ENCODE measurements at places on chromosomes 11 and 22.

DNA sequence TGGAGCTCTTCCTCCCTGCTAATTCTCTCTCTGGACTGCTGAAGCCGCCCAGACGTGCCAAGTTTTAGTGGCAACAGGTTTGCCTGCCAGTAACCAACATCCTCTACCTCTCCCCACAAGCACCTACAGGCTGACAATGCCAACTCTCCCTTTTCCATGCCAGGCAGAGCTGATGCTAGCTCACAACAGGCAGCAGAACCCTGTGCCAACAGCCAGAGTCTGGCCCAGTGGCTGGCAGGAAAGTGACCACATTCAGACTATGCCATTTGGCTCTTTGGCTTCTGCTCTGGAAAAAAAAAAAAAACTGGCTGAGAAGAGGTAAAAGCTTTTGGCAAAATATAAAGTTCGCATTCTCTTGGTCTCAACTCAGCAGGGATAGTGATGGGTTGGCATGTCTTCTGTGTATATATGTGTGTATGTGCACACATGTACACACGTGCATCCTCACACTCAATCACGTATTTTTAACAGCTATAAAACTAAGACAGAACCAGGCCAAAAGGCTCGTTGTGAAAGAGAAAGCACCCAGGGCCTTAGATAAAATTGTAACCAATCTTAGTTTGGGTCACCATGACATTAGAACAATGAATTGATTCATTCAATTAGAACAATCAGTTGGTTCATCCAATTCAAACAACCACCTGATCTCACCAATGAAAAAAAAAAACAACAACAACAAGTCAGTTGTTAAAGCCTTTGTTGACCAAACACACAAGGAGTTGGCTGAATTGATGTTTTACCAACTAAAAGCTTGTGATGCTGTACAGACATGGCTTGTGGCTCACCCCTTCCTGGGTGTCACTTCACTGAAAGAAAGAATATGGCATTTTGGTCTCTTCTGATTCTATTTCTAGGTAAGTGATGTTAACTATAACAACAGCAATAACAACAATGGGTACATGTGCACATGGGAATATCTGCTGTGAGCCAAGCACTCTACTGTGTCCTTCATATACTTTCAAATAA lies 48.6 kb downstream of the TRIM29 start:
- no peak for DNase-seq

DNA sequence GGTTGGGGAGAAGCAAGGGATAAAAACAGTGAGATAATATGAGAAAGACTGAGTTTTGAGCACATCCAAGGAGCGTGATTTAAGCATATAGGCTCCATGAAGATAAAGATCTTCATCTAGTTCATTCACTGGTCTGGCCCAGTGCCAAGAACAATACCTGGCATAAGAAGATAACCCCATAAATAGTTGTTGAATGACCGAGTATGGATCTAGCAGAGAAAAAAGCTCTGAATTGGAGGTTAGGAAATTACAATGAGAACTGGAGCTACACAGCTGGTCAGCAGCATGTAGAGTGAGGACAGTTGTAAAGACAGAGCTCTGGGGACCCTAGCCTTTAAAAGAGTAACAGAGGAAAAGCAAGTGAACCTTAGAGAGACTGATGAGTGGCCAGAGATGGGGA lies 33.0 kb upstream of the PAK1 start:
- peak; percentile 28 for DNase-seq

DNA sequence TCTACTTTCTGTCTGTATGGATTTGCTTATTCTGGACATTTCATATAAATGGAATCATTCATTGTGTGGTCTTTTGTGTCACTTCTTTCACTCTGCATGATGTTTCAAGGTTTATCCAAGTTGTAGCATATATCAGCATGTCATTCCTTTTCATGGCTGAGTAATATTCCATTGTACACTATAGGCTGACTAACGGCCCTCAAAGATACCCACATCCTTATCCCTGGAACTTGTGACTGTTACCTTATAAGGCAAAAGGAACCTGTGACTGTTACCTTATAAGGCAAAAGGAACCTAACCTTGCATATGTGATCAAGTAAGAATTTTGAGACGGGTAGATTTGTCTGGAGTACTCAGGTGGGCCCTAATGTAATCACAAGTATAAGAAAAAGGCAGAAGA lies 111.8 kb downstream of the CSNK2A3 start:
- no peak for DNase-seq

GRCh38 chr11:76659672-76660532 lies 10.6 kb downstream of the LRRC32 start:
- no peak for DNase-seq

DNA sequence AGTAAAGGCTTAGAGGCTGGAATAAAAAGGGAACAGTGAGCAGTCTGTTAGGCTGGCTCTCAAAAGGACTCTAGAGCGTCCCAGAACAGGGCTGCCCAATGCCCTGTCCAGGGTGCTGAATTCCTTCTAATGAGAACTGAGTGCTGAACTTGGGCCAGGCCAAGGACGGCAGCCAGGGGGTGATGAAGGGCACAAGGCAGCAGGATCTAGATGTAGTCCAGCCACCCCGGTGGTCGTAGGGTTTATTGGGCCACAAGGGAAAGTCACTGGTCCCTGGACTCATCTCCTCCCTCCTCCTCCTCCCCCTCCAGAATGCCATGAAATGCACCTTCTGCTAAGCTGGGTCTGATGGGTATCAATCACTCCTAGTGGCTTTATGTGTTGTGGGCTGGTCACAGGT lies 19.2 kb downstream of the NPTXR start:
- DNase-seq = peak; percentile 61

GRCh38 chr11:126636911-126637794 lies 281.7 kb downstream of the ST3GAL4 start:
- no peak for DNase-seq

DNA sequence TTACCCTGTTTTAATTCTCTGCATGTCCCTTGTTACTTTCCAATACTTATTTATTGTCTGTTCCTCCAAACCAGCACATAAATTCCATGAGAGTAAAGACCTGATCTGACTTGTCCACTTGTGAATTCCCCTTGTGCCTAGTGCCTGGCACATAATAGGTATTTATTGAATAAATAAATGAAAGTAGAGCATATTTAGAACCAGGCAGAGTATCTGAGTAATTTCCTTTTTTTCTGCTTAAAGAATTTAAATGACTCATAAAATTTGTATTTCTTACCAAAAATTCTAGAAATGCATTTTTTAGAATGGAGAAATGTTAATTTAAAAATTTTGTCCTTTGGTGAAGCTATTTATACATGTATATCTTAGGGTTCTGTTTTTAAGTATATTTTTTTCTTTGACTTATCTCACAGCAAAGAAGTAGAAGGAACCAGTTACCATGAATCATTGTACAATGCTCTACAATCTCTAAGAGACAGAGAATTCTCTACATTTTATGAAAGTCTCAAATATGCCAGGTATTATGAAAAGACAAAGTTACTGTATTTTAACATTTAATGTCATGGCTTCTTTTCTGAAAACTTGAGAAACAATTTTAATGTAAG lies 96.8 kb downstream of the ATM start:
- DNase-seq = no peak

DNA sequence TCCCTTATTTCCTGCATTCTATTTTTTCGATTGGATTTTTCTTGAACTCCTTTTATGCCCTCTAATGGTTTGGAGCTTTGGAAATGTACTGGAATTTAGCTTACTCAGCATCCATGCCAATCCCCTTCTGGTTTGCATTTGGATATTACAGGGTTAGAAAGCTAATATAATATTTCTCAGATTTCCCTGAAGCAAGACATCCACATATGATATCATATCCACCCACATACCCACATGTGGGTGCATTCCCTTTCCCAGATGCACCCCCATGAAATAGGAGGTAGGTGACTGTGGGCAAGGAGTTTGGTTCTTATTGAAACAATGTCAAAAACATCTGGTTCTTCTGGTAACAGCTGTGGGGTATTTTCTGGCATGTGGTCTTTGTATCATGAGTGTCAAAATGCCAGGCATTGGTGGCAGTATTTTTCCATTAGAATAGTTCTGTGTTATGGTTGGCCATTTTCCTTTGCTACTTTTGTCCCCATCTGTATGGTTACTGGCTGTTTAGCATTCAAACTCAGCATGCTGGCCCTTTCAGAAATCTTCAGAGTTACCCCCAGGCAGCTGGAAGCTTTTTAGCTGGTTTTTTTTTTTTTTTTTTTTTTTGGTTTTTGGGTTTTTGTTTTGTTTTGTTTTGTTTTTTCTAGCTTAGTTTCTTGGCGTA lies 32.7 kb upstream of the DDX10 start:
- no peak for DNase-seq

DNA sequence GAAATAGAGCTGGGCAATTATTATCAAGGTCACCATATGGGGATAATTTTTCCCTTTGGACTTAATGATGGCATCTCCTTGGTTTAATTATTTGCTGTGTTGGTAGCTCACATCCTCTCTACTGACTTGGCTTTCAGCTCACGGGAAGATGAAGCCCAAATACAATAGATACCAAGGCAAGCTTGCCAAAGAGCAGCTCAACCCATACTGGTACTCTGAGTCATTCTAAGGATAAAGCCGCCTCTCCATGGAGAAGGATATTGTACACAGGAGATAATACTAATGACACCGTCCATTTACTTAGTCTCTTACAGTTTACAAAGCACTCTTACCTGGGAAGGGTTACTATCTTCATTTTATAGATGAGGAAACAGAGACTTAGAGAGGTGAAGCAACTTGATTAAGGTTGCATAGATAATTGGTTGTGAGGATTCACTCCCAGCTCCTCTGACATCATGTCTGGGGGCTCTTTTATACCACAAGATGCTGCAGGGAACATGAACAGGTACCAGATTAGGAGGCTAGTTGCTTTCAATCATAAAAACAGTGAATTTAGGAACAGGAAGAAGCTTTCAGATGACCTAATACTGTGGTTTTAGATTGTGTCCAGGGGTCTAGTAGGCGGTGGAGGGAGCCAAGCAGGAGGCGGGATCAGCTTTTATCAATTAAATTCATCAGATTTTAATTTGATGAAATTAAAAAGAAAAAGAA lies 48.3 kb upstream of the PICALM start:
- no peak for DNase-seq

- no peak for DNase-seq
These were observed 126.2 kb downstream of the ATG16L2 start for GRCh38 chr11:72940417-72940816.

GRCh38 chr22:32354360-32355351 lies 3.0 kb upstream of the RFPL3 start:
- DNase-seq = peak; percentile 37

GRCh38 chr11:6599449-6599848 lies 4.0 kb downstream of the RRP8 start:
- no peak for DNase-seq

DNA sequence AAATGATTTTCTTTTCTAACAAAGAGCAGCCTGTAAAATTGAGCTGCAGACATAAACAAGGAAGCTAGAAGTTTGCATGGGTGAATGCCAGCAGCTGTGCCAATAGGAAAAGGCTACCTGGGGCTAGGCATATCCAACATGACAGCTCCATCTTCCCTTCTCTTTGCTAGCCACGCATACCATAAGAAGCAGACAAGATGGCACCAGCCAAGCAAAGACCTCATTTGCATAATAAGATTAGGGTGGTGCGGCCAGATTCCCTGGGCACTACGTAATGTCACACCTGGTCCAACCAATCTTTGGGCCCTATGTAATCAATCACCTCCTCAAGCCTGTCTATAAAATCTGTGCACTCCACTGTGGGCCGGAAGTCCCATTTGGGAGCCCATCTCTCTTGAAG lies 108.3 kb downstream of the SWAP70 start:
- DNase-seq = no peak

DNA sequence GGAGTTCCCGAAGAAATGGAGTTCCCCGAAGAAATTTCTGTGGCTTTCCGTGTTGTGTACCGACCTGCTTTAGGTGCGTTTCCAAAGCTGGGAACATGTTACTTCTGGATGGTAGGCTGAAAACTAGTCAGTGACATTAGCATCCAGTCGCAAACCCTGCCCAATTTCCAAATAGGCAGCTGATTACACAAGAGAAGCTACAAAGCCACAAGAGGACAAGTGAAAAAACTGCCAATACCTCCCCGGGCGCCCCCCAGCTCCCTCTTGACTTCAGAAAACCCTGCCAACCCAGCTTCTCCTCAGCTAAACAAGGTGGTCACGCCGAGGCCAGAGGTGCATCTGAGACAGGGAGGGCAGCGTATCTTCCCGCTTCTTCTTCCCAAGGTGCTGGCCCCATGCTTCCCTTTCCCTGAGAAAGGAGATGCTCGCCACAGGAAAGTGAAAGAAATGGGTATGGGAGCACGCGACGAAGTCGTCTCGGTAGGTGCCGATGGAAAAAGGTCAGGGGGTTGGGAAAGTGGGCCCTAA lies 551 bp downstream of the AGBL2 start:
- no peak for DNase-seq

DNA sequence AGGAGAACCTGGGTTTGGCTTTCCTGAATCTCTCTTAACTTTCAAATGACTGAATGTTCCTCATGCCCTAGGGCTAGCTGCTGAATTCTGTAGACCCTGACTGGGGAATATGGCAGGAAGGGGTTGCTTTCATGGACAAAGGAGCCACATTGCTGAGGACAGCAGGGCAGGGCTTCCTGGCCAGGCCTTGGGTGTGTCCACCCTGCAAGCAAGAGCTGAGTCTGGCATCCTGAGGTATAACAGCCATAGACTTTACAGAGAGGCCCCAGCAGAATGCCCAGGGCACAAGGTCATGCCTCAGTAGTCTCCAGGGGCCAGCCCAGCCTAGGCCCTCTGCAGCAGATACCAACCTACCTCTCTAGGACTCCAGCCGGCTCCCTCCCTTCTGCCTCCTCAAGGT lies 102.2 kb upstream of the RAG2 start:
- DNase-seq = no peak

DNA sequence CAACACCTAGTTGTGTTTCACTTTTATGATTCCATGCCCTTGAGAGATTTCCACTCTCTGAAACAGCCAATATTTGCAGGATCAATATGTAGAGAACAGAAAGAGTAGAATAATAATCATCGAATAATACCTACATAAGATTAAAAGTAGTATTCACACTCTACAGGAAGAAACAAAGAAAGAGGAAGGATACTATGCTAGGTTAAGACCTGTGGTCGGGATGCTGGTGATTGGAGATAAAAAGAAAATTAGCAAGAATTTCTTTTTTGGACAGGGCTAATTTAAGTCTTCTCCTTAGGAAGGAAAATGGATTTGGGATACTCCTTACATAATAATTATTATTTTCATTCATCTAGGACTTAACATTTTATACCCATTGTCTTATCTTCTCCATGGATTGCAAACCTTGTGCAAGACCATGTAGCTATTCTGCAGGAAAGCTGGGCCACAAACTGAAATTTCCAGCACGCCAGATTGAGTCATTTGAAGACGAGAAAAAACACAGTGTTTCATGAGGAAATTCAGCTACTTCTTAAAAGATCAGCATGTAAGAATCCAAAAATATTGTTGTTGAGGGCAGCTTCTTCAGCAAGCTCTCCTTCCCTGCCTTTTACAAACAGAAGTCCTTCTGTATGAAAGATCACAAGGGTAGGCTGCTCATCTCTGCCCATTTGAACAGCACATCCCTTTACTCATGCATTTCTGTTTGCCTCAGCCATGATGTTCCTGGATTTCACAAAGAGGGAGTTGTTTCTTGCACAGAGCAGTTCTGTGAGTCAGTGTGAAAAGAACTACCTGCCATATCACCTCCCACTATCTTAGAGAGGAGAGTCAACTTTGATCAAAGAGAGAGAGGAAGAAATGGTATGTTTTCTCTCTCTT lies 90.7 kb downstream of the FAM76B start:
- DNase-seq = no peak

GRCh38 chr22:45876136-45877035 lies 100.6 kb downstream of the WNT7B start:
- no peak for DNase-seq
